Thoracic aorta (tissue), 2 donors: ENCODE measurements at places on chromosomes 12 and 14.

GRCh38 chr12:100234166-100234565, 32.7 kb downstream of the DEPDC4 start:
- no peak for DNase-seq

- DNase-seq, result no peak
Measured at GRCh38 chr12:46480316-46480715, 107.7 kb upstream of the SLC38A2 start.

DNA sequence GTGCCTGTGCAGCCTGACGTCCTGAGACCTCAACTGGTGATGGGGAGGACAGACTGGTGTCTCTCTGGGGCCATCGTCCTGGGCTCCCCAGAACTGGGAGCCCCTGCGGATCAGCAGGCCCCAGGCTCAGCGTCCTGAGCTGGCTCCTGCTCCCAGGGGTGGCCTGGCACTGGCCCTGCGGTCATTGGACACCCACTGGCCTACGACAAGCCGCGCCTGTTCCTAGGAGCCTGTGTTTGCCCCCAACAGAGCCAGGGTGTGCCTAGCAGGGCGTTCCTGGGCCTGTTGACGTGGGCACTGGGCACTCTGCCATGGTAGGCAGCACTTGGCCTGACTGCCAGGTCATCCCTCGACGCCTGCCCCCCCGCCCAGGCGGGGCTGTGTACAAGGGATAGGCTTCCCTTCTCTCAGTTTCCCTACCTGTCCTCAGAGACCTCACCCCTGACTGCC, 8.4 kb downstream of the ADSS1 start:
- DNase-seq, result no peak

DNA sequence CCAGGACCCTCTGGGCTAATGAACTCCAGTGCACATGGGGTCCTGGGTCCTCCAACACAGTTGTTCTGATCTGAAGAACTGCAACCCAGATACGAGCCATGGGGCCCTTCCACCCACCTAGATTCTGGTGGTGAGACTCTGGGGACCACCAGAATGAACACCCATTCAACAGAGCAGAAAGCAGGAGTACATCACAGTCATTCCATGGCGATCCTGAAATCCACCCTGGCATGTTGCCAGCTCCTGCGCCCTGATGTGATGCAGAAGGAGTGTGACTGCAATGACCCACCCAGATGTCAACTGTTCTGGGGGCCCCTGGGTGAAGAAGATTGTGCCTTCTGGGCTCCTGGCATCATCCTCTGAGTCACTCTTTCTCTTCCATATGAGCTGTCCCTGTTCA, 211.6 kb downstream of the KIF26A start:
- DNase-seq, result no peak

GRCh38 chr12:132610866-132611602, 652 bp upstream of the LRCOL1 start:
- no peak for DNase-seq

DNA sequence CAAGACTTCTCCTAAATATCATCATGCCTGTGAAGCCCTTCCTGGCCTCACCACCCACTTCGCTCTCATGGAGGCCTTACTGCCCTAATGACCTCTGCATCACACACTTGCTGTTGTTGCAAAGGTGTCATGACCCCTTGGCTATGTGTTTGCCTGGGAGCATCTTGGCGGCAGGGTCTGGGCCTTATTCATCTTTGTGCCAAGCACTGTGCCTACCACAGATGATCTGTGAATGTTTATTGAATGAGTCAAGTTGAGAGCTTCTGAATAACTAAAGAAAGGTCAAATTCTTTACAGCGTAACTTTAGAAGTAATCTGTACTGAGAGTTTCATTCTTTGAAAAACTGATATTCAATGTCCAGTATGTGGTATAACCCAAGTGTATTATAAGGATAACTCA, 113.3 kb downstream of the TTC8 start:
- DNase-seq, result no peak

- DNase-seq, result no peak
Measured at GRCh38 chr14:99546234-99546879, 57.6 kb downstream of the CCDC85C start.

DNA sequence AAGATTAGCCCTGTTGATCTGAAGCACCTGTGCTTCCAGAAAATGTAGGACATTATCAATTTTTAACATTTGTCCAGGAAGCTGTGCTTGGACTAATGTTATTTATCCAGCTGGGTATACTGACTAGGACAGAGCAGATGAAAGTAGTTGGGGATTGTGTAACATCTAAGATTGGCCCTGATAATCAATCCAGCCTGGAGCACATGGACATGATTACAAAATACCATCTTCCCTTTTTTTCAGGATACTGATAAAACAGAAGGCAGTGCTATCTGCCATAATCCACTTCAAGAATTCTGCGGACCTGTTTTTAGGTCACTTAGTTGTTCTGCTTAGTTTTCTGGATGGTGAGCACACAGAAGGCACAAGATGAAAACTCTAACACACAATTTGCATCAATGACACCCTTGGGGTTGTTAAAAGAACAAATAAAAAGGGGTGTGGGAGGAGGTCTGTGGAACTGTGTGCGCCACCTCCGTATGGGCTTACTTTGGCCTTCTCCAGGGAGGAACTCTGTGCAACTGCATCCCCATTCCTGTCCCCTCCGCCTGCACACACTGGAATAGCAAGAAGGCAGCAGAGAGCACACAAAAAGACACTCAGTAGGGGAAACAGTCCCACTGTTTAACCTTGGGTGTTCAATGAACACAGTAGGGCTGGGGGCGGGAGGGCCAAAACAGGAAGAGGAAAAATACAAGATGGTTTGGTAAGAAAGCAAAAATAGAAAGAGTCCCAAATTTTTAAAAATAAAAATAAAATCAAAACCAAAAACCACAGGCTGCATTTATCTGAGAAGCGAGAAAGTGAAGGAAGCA, 31.1 kb upstream of the DUSP6 start:
- no peak for DNase-seq

GRCh38 chr12:113802966-113803758, 163.0 kb downstream of the RBM19 start:
- DNase-seq, result no peak

GRCh38 chr12:52310622-52311284, 10.4 kb downstream of the KRT83 start:
- DNase-seq, result no peak

- DNase-seq, result no peak
Measured at GRCh38 chr12:31662176-31662849, 2.8 kb downstream of the ETFBKMT start.

GRCh38 chr12:123954647-123955350, 17.8 kb downstream of the CCDC92 start:
- DNase-seq, result no peak

DNA sequence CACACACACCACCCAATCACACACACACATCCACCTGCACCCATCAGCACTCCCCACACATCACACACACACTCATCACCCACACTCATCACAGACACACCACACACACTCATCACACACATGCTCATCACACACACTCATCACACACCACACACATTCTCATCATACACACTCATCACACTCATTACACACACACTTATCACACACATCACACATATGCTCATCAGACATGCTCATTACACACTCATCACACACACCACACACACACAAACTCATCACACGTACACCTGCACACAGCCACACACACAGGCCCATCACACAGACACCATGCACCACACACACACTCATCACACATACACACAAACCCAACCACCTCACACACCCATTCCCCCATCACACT, 107.5 kb upstream of the C14orf180 start:
- DNase-seq, result no peak

GRCh38 chr14:70887737-70888499, 19.3 kb upstream of the PCNX1 start:
- no peak for DNase-seq

GRCh38 chr14:99561864-99562263, 42.1 kb downstream of the CCDC85C start:
- DNase-seq, result no peak

- DNase-seq, result no peak
Measured at GRCh38 chr12:4763549-4763948, 43.3 kb downstream of the GALNT8 start.

DNA sequence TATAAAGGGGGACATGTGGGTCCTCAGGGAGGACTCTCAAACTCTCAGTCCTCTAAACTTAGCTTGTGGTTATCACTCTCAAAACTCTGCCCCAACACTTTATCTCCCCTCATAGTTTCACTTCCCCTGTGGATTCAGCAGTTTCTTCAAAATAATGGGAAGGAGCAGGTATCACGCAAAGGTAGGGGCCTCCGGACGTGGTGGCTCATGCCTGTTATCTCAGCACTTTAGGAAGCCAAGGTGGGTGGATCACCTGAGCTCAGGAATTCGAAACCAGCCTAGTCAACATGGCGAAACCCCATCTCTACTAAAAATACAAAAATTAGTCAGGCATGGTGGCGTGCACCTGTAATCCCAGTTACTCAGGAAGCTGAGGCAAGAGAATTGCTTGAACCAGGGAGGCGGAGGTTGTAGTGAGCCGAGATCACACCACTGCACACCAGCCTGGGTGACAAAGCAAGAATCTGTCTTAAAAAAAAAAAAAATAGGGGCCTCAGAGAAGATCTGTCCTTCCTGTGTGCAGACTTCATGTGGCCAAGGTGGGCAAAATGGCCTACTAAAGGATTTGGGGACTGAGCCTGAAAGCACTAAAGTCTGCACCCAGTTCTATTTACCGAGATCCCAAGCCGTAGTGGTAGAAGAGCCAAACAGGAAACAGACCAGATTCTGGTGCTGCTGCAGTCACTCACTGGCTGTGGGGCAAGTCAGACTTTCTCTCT, 6.4 kb downstream of the ITGB7 start:
- no peak for DNase-seq

DNA sequence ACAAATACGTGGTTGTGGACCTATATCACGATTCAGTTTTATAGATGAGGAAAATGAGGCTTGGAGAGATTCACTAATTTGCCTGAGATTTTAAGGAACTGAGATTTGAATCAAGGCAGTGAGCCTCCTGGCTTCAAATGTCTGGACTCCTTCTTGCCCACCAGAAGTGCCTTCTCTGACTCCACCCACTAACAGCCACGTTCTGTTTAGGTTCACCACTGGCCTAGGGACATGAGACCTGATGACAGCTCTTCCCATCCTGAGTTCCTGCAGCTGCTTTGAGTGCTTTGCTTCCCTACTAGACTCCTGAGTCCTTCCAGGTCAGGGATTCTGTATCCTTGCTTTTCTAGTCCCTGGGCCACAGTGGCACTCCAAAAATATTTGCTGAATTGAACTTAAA, 57.1 kb downstream of the PLBD1 start:
- DNase-seq, result no peak

DNA sequence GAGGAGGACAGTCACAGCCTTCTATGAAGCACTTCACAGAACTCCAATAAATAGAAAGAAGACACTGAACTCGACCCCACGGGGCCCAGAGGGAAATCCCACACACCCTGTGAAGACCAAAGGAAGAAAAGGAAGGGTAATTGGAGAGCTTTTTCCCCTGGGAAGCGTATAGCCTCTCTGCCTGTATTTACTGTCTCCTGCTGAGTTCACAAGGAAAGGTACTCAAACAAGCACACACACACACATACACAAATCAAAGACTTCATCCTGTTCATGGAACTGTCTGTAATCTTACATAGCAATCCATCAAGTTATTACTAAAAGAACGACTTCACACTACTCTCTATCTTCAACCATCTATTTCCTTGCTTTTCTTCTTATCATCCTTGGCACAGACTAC, 15.3 kb downstream of the FOXN3 start:
- no peak for DNase-seq

DNA sequence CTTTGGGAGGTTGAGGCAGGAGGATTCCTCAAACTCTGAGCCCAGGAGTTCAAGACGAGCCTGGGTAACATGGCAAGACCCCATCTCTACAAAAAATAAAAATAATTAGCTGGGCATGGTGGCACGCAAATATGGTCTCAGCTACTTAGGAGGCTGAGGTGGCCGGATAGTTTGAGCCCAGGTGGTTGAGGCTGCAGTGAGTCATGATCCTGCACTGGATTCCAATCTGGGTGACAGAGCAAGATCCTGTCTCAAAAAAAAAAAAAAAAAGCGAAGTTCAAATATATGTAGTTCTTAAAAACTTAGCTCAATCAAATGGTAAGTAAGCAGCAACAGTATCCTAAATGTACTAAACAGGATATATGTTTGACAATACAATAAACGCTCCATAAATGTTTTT, 85.5 kb upstream of the SSTR1 start:
- no peak for DNase-seq

DNA sequence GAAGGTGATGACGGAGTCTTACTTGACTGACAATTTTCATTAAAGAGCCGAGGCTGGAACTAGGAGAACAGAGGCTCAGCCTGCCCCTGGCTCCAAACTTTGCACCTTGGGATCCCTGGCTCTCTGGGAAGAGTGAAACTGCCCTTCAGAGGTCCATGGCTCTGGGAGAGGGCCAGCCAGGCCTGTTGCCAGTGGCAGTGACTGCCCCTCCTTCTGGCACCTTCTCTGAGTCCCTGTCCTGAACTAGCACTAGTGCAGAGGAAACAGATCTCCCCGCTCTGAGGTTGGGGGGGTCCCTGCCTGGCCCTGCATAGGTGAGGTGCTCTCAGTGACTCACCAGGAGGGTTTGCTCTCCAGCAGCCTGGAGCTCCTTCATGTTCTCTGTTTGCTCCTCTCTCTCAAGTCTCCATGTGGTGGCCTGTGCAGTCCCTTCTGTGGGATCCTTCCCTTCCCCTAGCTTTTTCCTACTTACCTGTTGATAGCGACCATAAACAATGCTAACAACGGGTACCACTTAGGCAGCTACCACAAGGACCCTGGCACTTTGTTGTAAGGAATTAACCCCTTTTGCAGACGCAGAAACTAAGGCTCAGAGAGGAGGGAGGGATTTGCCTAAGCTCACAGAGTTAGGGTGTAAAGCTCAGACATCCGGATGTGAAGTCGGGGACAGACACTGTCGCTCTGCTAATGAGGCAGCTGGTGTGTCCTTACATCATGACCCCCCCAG, 22.4 kb downstream of the FAM222A start:
- no peak for DNase-seq

DNA sequence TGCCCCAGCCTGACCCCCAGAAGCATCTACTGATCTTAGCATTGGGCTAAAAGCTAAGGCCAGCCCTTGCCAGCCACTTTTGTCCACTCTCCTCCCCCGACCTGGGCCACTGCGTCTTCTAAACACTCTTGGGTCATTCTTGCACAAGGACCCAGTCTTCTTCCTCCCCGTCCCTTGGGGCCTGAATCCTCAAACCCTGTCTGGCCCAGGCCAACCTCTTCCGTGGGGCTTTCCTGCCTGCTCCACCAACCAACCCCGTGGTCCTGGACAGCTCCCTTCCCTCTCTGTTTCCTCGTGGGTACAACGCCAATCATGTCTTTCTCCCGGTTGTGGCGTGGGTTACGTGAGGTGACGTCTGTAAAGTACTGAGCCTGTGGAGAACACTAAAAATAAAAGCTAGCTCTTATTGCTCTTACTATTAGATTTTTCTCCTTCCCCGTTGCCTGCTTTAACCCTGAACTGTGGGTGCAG, 21.5 kb downstream of the FAM222A start:
- no peak for DNase-seq

- no peak for DNase-seq
Measured at GRCh38 chr12:8887285-8887715, 27.0 kb upstream of the PHC1 start.

- no peak for DNase-seq
Measured at GRCh38 chr14:88143810-88144209, 138.9 kb downstream of the GPR65 start.
